HT1080 (cell line): ENCODE measurements at places on chromosomes 11 and 22.
A peak's percentile ranks its signal among the peaks of the same experiment; 100 is the strongest.

DNA sequence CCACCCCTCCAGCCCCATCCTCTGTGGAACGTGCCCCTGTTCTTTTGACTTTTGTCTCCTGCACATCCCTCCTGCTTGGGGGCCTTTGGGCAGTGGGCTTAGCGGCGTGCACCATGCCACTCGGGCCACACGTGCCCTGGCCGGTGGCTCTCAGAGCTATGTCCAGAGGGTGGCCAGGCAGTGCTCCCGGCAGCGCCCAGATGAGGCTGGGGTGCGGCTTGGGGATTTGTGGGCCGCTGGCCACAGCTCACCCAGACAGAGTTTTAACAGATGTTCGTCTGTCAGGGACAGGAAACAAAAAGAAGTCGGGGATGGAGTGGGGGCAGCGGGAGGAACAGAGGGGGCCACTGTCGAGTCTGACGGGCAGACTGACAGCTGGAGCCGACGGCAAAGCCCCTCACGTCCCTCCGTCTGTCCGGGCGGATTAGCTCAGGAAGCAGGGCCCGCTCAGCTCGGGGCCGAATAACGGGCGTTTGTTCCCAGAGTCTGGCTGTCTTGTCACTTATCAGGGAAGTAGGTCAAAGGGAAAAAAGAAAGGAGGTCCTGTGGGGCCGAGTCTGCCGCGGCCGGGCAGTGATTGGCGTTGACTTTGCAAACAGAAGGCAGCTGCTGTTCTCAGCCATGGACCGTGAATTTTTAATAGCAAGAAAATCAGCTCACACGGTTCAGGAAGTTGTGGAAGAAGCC lies 61.6 kb downstream of the LRP5 start:
- DNase-seq, result no peak

DNA sequence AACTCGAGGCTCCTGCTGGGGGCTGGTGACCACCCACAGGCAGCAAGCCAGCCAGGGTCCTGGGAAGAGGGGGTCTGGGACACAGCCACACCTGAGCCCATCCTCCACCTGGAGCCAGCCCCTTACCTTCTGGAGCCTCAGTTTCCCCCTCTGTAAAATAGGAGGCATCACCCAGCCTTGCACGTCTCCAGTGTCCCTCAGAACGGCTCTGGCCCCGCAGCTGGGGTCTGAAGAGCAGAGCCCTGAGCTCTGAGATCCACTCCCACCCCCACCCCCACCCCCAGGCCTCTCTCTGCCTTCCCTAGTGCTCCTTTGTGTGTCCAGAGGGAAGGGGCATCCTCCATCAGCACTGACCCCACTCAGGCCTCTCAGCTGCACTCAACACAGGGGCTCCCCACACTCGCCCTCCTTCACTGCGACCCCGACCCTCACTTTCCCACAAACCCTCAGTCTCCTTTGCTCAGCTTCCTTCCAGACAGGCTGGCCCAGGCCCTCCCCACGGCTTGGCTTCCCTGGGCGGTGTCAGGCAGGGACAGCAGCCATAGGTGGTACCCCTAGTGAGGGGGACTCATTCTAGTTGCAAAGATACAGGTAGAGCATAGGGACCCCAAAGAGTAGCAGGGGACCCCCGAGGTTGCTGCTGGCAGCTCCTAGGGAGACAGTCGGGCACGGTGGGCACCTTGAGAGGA lies 33.3 kb upstream of the KCNQ1OT1 start:
- DNase-seq, result no peak

GRCh38 chr11:94449437-94449836 lies 44.2 kb downstream of the MRE11 start:
- DNase-seq, result peak; percentile 78

- DNase-seq, result peak; percentile 95
Observed at GRCh38 chr22:31646186-31647019, 15.6 kb downstream of the PISD start.

DNA sequence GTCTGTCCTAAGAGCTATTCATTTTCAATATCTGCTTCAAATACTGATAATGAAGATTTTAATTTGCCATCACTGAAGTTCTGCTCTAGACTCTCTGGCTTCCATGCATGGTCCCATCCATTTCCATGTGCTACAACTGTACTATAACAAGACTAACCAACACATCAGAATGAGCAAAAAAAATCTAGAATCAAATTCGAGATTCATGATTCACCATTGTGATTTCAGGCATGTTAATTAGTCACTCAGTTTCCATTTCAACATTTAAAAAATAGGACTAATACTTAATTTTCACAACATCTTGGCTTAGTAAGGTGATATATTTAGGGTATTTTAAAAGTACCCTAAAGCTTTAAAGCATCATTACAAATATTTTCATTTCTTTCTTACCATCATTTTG lies 22.8 kb downstream of the PICALM start:
- no peak for DNase-seq

DNA sequence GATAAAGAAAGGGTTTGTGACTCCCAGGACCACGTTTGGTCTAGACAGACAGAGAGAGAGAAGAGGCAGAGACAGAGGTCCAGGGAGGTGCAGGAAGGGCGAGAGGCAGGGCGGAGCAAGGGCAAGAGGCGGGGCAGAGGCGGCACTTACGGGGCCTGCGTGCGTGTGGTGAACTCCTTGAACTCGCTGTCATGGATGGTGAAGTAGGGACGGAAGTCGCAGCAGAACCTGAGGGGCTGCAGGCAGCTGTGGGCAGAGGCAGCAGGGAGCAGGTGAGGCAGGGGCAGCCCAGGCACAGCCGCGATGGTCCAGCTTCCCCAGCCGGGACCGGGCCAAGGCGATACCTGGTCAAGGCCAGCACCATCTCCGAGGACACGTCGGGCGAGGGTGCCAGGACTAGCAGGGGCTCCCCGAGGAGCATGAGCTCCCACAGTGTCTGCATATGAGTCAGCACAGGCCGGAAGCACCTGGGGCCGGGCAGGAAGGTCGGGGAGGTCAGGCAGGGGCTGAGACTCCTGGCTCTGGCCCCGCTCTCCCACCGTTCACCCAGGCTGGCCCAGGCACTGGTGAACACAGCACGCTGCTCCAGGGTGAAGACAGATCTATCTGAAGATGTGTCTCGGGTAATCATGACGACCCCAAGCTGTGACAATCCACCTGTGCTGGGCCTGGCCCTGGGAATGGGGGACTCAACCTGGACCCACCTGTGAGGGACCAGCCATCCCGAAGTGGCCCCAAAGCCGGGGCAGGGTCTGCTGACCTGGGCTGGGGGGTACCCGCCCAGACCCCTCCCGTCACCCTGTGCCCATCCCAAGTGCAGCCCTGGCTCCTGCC lies 7.2 kb upstream of the PLXNB2 start:
- no peak for DNase-seq
